ENCODE measurements at places on chromosomes 3 and 15.

GRCh38 chr3:129052675-129053074, 7.9 kb upstream of the GP9 start:
- DNase-seq, result no peak

DNA sequence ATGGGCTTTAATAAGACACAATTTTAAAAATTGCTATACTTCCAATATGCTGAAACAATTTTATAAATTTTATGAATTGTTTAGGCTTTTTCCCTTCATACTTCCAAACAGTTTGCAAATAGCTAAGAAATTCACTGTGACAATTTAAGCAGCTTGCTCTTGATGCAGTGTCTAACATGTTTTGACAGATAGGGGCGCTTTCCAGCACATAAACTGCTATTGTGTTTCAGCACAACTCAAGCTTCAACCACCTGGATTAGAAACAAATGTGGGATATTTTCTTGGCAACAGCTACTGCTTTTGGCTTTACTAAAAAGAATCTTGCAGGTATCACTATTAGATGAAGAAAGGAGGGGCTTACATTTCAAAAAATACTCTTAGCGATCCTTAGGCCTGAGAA, 565.8 kb upstream of the DPPA4 start:
- no peak for DNase-seq

GRCh38 chr15:63089260-63090043, 32.2 kb upstream of the LACTB start:
- DNase-seq, result no peak

- no peak for DNase-seq
Observed at GRCh38 chr3:53192608-53193007, 31.6 kb downstream of the PRKCD start.

DNA sequence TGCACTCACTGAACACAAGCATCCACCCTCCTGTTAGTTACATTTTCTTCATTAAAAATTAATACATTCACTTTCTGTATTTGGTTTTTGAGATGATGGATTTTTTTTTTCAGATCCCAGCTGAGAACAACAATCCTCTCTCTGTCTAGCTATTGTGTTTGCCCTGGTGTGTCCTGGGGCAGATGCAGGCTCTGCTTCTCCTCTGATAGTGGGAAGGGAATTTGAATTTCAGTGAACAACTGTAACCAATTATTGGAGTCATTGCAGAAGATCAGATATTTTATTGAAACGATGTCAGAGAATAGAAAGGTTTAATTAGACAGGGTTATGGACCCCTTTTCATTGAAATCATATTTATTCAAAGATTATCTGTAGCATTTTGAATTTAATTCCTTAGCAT, 33.1 kb upstream of the RYR3 start:
- no peak for DNase-seq

DNA sequence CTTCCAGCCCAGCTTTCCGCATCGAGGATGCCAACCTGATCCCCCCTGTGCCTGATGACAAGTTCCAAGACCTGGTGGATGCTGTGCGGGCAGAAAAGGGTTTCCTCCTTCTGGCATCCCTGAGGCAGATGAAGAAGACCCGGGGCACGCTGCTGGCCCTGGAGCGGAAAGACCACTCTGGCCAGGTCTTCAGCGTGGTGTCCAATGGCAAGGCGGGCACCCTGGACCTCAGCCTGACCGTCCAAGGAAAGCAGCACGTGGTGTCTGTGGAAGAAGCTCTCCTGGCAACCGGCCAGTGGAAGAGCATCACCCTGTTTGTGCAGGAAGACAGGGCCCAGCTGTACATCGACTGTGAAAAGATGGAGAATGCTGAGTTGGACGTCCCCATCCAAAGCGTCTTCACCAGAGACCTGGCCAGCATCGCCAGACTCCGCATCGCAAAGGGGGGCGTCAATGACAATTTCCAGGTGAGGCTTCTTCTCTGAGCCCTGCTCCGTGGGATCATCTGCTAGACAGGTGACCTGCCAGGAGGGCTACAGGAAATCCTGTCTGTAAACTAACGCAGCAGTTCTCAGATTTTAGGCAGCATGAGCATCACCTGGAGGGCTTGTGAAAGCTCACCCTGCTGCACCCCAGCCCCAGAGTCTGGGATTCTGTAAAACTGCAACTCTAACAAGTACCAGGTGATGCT, 1.6 kb downstream of the THBS1 start:
- DNase-seq, result no peak

DNA sequence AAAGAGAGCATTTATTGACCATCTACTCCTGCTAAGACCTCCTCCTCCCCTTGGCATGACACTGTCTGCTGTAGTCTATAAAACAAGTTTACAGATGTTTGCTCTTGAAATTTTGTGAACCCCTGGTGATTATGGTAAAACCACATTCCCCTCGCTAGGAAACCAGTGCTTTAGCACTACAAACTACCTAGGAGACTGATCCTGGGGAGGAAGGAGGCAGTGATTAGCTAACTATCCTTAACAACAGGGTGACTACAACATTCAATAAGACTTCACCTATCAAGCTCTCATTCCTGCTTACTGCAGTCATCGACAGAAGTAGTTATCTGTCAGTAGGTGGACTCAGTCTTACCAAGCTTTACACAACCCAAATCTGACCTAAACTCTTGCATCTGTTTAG, 371.3 kb downstream of the TUSC7 start:
- DNase-seq, result no peak

GRCh38 chr15:65917407-65917756, 48.1 kb downstream of the RAB11A start:
- no peak for DNase-seq

DNA sequence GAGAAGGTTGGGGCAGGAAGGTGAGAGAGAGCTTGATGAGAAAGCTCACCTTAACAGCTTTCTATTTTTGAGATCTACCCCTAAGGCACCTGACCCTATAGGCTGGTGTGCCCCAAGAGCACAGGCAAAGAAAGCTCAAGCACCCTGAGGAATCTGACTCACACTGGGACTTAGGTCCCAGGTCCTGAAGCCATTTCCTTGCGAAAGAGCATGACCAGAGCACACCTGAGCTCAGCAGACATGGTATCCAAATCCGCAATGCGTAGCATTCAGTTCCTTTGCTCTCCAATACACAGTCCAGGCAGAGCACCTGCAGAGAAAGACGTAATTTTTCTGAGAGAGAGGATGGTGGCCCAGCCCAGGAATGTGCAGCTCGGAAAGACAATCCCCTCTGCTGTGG, 112.1 kb upstream of the LPP start:
- no peak for DNase-seq

DNA sequence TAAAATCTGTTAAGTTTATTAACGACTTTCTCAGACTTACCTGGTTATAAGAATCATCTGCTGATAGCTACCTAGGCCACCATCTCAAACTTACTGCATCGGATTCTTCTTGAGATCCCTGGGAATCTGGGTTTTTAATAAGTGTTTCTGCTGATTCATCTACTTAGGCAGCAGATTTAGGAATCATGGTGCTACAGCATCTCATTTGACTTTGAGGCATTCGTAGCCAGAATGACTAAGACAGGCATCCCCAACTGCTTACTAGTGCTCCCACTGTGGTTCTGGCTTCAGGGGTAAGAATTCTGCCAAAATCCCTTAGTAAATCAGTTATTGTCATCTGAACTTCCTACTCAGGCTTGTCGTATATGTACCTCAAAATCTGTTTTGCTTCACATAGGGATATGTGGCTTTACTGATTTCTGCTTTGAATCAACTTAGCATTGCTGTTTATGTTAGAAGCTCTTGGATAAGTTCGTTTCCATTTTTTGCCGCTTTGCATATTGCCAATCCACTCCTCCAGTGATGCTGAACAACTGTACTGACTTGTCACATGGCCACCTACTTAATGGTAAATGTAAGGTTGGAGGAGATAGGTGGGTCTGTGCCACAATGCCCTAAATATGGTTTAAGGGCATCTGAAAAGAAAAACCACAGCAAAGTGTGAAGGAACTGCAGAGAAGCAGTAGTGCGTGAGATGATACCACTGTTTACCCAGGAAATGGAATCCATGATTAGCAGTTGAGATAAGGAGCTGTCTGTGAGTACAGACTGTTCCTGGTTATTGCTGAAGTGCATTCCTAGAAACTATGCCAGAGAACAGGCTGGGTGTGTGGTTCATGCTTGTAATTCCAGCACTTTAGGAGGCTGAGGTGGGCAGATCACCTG, 60.3 kb downstream of the MAP6D1 start:
- DNase-seq, result no peak

DNA sequence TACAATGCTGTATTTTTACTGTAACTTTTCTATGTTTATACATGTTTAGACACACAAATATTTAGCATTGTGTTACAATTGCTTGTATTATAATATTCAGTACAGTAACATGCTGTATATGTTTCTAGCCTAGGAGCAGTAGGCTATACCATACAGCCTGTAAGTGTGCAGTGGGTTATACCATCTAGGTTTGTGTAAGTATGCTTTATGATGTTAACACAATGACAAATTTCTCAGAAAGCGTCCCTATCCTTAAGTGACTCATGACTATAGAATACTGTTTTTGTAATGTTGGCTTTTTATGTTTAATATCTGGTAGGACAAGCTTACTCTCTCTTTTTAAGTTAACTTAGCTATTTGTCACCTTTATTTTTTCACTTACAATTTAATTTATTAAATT, 127.5 kb upstream of the THRB start:
- DNase-seq, result no peak

DNA sequence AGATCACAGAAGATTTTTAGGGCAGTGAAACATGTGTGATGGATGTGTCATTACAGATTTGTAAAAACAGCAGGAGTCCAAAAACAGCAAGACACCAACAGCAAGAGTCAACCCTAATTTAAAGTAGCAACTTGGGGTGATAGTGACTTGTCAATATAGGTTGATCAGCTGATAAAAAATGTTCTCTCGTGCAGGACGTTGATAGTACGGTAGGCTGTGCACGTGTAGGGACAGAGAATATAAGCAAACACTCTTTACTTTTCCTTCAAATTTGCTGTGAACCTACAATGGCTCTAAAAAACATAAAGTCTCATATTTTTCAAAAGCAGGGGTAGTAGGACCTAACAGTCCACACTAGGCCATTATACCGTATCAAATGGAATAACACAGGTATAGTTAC, 120.8 kb downstream of the STAG1 start:
- DNase-seq, result no peak

DNA sequence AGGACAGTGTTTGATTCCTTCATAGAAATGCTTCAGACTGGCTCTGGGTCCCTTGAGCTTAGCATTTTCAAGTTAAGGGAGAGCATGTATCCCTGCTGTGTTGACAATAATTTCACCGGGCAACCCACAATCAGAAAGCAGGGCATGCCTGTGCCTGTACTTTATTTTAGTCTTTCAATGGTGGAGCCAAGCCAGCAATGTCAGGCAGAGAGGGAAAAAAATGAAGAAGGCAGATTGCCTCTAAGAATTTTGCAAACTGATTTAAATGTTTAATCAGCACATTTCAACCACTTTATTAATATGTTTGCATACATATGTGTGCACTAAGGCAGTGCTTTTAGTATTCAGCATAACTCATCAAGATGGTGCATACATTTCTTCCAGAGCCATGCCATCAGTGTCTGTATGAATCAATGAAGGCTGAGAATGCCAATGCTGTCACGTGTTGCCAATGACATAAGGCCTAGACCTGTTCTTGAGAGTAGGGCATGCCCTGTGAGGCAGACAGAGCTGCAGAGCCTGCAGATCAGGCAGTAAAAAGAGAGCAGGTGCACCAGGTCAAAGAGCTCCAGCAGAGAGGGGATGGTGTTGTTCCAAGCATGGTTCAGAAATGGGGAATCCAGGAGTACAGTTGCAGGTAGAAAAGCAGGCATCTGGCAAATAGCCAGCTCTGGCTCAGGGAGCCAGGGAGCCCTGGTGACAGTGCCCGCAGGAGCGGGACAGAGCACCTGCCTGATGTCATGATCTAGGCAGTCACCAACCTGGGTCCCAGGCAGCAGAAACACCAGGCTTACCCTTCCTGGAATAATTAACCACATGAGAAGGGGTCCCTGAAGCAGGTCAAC, 508.5 kb downstream of the GABRG3 start:
- no peak for DNase-seq

- DNase-seq, result peak; percentile 99
Observed at GRCh38 chr3:136752422-136753325, 496 bp upstream of the STAG1 start.

GRCh38 chr3:187902936-187903335, 157.7 kb upstream of the BCL6 start:
- DNase-seq, result no peak

- no peak for DNase-seq
Observed at GRCh38 chr15:29074045-29074444, 188.3 kb downstream of the APBA2 start.
